ENCODE measurements at places on chromosomes 6 and 20.

GRCh38 chr6:91904586-91905164 lies 1317.8 kb upstream of the MAP3K7 start:
- no peak for DNase-seq

DNA sequence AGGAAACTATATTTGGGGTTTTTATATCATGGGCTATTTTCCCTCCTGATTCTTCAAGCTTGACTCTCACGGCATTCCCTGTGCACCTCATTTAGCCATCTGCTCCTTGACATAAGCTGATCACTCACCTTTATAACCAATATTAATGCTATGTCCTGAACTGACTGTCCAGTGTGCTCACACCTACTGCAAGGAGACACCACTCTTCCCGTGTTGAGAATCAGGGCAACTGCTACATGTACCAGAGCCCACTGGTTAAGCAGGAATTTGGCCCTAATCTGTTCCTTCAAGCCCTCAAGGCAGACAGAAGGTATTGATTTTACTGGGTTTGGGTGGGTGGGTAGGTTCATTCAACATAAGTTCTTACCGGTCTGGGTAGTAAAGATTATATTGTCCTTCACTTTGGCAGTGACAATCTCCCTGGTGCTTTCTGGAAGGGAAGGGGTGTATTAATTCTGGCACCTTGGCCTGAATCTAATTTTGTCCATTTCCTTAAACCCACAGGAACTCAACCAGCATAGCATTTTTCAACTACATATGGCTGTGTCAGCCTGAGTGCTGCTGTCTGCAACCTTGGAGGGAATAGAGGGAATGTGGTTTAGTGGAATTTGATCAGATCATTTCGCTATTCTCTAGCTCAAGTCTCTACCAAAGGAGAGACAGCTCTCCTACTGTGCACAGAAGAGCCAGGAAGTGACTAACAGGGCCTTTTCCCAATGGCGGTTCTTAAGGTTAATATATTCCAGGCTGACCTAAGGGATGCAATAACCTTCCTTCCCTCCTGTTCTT lies 293.2 kb downstream of the BTBD9 start:
- no peak for DNase-seq

DNA sequence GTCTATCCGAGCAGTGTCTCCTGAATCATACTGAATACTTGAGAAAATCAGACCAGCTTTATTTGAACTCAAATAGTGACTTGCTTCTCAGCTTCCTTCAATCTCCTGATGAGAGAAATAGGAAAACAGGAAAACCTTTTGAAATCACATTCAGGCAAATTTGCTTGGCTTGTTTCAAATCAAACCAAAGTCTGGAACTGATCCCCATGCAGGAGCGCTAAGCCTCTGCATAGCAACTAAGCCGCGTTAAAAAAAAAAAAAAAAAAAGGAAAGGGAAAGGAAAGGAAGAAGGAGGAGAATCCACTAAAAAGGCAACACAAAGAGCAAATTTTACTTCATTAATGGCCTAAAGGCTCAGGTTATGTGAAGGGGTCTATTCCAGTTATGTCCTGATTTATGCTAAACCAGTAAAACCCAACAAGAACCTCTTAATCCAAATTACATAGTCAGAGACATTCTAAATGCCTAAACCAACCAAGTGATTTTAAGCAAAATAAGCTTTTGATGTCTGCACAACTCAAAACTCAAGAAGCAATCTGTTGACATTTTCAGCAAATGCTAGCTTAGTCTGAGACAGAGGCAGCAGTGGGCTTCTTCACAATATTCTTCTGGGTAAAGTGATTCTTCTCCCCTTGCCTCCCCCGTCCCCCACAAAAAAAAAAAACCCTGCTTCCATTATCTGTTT lies 112.5 kb downstream of the SOBP start:
- DNase-seq: no peak

DNA sequence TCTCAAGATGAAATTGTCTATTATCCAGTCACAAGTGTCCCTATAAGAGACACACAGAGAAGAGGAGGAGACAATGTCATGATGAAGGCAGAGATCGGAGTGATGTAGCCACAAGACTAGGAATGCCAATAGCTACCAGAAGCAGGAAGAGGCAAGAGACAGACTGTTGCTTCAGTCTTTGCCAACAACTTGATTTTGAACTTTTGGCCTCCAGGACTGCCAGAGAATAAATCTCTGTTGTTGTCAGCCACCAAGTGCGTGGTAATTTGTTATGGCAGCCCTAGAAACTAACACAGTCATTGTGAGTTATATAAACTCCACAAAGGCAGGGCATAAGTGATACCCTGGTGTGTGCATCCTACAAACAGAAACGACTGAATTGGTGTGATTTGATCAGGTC lies 517.0 kb downstream of the BTBD3 start:
- no peak for DNase-seq

DNA sequence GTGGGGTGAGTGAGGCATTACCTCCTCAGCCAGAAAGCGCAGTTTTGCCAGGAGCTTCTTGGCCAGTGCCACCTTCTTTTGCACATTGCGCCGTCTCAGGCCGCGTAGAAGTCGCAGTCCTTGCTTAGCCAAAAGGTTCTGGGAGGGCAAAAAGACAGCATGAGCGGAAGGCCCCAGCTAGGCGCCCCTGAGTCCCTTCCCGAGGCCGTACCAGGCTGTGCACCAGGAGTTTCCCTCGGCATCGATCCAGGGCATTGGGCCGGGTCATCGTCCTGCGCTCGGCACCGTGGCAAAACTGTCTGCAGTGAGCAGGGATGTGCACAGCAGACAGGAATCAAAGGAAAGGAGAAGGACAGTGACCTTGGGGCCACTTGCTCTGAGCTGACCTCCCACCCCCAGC lies 20.2 kb upstream of the SPAG4 start:
- no peak for DNase-seq

DNA sequence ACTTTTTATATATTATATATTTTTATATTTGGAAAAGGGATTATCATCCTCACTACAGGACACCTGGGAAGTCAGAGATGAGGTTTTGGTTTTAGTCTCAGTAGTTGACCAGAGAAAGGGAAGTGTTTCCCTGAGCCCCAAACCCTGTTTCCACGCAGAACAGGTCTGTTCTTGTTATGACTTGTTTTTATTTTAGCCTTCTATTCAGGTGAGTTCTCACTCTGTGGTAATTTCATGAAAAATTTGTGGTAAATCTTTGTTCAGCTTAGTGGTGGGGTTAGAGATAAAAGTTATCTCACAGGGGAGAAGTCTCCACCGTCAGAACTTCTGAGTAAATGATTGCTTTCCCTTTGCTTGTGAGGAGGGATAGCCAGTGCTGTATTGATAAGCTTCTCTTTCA lies 224.9 kb downstream of the FARS2 start:
- DNase-seq: no peak

GRCh38 chr6:159059141-159059540 lies 14.3 kb upstream of the TAGAP start:
- no peak for DNase-seq

DNA sequence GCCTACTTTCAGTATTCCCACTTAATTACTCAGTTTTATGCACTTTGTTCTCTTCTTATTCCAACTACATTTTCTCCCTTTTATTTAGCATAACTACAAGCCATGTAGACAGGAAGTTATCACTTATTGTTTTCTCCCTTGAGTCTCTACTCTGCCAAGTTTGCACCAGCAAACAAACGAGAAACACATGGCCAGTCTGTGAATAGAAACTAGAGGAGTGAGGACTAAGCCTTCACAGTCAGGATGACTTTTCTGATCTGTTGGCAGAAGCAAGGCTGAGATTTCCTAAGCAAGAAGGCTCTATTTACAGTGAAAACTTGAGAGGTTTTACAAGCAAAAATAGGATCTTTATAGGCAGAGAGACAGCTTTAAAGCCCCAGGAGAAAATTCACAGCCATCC lies 69.8 kb upstream of the TINAG start:
- no peak for DNase-seq

DNA sequence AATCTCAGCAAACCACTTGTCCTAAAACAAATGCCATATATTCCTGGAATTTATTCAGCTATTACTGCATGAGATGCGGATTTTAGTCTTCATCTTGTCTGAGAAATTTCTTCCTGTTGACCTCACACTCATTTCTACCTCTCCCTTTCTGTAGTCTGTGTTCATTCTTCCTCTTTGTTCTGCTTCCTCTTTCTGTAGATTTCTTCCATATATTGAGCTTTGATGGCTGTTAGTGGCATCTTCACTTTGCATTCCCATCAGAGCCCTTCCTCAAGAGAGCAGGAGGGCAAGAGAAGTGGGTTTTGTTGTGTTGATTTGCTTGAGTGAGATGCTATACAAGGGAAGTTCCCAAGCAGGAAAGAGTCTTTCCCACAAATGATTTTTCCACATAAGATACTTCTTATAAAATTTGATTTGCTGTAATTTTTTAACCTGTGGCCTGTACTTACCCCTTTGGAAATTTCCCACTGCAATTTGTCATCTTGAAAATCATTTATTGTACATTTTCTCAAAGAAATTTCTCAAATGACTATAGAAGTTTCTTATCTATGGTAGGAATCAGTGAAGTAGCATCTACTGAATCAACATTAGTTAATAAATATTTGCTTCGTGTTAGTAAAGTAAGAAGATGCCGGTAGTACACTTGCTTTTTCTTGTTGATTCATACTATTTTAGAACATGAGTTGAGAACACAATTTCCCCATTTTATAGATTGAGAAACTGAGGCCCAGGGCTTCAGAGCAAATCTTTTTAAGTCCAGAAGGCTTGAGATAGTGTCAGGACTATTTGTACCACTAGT lies 43.8 kb downstream of the MAP3K4 start:
- no peak for DNase-seq

GRCh38 chr6:80388507-80388906 lies 282.0 kb downstream of the BCKDHB start:
- no peak for DNase-seq

- DNase-seq: no peak
Observed at GRCh38 chr6:27532820-27533538, 60.1 kb upstream of the ZNF184 start.

GRCh38 chr20:51837436-51837835 lies 35.1 kb upstream of the SALL4 start:
- DNase-seq: no peak

DNA sequence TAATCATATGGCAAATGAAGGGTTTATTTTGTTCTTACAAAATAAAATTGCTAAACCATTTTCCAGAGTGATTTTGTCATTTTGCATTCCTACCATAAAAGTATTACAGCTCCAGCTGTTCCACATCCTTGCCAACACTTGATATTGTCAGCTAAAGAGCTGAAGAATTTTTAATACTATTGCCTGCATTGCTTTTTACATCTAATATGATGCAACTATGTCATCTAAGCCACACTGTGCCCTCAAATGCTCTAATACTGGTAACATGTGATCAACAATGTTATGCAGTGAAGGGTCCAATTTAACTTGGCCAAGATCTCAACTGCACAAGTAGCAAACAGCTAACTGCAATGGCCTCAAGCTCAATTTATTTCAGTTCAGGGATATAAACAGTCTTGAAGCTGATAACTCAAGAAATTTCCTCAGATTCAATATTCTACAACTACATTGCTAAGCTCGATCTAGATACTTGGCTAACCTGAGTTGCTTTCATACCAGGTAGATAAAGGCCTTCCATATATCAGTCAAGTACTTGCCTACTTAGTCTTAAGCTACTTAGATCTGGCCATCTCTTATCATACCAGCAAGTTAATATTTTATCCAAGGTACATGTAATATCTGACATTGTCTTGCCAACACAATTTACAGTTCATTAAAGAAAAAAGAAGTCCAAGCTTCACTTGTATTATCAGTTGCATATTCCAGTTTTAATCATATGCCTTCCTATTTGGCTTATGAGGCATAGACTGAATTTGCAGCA lies 17.0 kb downstream of the AKIRIN2 start:
- no peak for DNase-seq

DNA sequence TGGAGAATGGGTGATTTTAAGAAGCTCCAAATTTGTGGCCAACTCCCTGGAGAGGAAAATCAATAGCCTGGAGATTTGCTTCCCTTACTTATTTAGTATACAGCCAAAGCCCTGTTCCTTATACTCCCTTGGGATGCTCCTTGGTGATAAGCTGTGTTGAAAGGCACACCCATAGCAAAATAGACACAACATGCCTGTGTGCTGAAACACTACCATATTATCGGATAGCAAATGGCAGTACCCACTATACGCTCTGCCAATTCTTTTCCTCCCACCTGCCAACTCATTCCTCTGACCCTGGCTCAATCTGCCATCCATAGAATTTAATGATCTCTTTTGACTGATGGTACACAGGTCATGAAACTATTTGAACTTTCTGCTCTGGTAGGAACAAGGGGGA lies 98.2 kb downstream of the CLIC5 start:
- DNase-seq: no peak

DNA sequence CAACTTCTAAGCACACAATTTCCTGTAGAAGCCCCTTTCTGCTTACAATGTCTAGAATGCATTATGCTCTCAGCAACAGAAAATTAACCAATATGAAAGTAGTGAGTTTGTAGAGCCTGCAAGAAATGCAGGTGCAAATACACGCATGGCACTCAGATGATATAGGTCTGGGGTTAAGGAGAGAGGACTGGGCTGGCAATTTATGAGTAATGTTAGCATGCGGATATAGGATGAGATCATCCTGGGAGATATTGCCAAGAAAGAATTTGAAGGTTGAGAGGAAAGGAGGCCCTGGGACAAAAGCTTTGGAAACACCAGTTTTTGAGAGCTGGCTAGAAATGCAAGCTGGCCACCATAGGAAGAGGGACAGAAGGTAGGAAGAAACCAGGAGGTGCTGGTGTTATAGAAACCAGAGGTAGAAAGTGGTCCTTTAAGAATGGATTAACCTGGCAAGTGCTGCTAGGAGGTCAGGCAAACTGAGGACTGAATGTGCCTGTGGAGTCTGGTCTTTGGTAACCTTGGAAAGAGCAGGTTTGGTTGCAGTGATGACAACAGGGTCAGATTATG lies 183.2 kb upstream of the MYLIP start:
- no peak for DNase-seq

- DNase-seq: no peak
Observed at GRCh38 chr6:163828038-163828795, 413.7 kb downstream of the QKI start.

DNA sequence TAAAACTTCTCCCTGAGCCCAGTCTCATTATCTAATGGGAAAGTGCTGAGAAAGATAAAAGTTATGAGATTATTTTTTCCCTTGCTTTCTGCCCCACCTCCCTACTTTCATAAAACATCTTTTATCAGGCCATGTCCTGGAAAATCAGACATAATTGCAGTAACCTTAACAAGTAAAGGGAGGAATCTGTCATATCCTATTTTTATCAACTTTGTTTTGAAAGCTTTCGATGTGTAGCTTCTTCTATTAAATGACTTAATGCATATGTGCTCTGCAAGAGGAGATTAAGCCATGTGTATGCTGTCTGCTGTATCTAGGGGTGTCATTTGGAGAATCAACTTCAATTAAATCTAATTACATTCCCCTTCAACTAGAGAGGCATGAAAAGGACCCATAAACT lies 408.9 kb downstream of the CBLN4 start:
- DNase-seq: no peak
